ENCODE measurements at places on chromosomes 13 and 19. TPM values are rescaled to one million over a fixed set of nuclear protein-coding genes. Genes with fewer than 3 reads are reported as not detected.
A peak's percentile ranks its signal among the peaks of the same experiment; 100 is the strongest.

The PSG1 gene
- 1.5 TPM for total RNA-seq

The ZMYM5 gene
- total RNA-seq, result 22.6 TPM

The DHRS12 gene
- 6.1 TPM for total RNA-seq

- DNase-seq, result no peak
Observed at GRCh38 chr19:28874742-28875141, 338.2 kb downstream of the UQCRFS1 start.

GRCh38 chr19:10699650-10700335 is 1.4 kb upstream of the QTRT1 start:
- DNase-seq, result peak; percentile 61

GRCh38 chr19:54561840-54562239 is 11.8 kb upstream of the LILRA2 start:
- DNase-seq, result peak; percentile 71

- no peak for DNase-seq
Observed at GRCh38 chr13:49651570-49652354, 23.5 kb downstream of the ARL11 start.

DNA sequence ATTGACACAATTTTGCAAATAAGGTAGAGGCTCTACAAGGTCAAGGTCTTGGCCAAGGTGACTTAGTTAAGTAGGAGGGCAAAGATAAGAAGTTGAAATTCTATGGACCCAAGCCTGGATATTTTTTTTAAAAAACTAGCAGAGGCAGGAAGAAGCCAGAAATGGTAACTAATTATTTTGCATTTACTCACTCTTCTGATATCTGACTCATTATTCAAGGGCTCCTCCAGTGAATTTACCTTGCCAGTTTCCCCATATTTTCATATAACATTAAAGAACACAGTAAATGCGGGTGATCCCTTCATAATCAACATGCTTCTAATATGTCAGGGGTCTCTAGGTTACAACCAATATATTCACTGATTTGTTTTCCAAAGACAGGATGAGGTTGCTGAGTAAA is 246.1 kb downstream of the LMO7 start:
- no peak for DNase-seq

DNA sequence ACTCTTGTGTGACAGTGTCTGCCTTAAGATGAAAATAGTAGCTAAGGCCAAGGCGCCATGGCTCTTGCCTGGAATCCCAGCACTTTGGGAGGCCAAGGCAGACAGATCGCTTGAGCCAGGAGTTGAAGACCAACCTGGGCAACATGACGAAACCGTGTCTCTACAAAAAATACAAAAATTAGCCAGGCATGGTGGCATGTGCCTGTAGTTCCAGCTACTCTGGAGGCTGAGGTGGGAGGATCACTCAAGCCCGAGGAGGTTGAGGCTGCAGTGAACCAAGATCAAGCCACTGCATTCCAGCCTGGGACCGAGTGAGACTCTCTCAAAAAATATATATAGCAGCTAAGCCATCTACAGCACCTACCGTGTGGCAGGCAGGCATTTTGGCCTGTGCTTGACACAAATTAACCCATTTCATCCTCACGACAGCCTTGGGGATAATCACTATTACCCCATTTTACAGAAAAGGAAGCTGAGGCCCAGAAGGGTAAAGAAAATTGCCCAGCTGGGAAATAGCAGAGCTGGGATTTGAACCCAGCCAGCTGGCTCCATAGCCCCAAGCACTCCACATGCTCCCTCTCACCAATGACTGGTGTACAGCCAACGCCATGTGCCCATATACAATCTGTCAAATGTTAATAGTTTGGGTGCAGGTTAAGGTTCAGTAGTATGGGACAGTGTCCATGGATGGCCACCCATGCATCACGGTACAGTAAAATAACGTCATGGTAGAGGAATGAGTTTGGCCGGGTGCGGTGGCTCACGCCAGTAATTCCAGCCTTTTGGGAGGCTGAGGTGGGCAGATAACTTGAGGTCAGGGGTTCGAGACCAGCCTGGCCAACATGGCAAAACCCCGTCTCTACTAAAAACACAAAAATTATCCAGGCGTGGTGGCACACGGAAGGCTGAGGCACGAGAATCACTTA is 3.1 kb downstream of the SLC1A5 start:
- DNase-seq, result no peak

DNA sequence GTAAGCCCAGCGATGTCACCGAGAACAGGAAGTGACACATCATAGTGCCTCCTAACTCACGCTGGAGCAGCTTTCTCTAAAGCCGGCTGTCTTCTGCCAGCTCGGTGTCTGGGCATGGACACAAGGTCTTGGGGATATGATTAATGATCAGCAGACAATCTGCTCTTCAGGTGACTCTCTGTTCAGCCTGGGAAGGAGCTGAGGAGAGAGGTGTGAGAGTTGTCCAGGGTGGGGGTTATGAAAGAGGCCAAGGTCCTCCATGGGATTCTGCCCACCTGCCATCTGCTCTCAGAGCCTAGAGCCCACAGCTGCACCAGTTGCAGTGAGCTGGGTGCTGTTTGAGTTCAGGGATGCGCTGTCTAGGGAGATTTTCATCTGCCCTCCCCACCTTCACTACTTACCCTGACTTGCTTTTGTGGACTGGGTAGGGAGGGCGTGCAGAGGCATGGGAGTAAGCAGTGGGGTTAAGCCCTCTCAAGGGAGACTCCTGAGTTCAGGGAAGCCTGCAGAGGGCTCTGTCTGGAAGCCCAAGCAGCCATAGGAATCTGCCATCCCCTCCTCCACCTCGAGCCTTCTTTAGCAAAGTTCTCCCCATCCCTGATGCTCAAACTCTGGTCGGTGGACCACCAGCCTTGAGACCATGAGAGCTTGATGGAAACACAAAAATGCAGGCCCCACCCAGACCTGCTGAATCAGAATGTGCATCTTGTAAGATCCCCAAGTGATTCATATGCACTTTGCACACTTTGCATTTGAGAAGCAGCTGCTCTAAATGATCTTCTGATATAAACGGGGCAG is 539.7 kb downstream of the RFC3 start:
- peak; percentile 88 for DNase-seq
